ENCODE measurements at places on chromosomes 1 and 21.

DNA sequence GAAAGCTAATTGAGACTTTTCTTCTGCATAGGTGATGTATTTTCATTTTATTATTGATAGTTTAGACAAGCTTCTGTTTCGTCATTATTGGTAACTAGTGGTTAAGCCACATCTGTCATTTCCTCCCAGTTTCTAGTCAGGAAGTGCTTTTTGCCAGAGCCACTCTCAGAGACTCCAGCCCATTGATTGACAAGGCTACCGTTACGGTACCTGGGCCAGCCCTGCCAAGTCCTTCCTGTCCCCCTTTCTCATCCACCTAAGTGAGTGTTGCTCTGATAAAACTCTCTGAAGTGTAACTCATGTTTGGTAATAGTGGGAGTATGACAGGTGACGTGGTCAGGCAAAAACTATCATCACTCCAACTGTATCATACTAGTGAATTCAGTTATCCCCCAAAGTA is 29.6 kb upstream of the AGL start:
- H3K27me3 ChIP-seq, result no peaks in the 10 kb centered on the region
- no peaks in the 10 kb centered on the region for H3K4me1 ChIP-seq
- H3K4me3 ChIP-seq, result no peak overlapping the region
- no peak for DNase-seq

DNA sequence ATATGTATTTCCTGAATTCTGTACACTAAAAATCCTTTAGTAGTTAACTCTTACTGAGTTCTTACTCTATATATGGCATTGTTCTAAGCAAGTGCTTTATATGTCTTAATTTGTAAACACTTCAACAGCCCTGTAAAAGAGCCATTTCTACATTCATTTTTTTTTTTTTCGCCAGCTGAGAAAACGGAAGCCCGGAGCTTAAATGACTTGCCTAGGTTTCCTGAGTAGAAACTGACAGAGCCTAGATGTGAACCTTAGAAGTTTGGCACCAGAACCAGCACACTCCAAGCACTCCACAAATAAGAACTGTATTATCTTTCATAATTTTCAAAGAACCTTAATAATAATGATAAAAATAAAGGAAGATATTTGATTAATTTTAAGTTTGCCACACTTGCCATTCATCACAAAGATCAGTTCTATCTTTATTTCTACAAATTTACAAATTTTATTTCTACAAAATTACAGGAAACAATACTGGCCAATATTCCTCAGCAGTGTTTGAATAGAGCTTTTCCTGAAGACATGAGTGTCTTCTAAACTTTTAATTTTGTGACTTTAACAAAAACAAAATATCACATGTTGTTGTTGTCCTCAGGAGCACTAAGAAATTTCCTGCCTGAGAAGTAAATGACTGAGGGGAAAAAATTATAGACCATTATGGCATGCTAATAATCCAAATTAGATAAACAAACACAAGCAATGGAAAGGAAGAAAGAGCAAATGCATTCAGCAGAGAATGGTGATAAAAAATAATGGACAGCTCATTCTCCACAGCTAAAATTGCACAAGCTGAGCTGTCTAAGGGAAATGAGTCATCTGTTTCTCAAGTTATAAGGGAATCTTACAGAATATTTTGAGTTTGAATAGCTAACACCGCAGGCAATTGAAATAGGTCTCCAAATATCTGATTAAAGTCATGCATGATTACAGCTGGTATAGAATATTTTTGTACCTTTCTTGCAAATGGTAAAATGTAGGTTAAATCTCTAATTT is 71.2 kb downstream of the DPYD start:
- no peaks in the 10 kb centered on the region for H3K27me3 ChIP-seq
- peak overlapping the region; percentile 42 for H3K4me3 ChIP-seq
- peak overlapping the region; percentile 90 for H3K27ac ChIP-seq
- H3K4me1 ChIP-seq, result peaks cover 77% of the 10 kb centered on the region
- H3K36me3 ChIP-seq, result peaks cover 11% of the 10 kb centered on the region
- peak; percentile 86 for DNase-seq

DNA sequence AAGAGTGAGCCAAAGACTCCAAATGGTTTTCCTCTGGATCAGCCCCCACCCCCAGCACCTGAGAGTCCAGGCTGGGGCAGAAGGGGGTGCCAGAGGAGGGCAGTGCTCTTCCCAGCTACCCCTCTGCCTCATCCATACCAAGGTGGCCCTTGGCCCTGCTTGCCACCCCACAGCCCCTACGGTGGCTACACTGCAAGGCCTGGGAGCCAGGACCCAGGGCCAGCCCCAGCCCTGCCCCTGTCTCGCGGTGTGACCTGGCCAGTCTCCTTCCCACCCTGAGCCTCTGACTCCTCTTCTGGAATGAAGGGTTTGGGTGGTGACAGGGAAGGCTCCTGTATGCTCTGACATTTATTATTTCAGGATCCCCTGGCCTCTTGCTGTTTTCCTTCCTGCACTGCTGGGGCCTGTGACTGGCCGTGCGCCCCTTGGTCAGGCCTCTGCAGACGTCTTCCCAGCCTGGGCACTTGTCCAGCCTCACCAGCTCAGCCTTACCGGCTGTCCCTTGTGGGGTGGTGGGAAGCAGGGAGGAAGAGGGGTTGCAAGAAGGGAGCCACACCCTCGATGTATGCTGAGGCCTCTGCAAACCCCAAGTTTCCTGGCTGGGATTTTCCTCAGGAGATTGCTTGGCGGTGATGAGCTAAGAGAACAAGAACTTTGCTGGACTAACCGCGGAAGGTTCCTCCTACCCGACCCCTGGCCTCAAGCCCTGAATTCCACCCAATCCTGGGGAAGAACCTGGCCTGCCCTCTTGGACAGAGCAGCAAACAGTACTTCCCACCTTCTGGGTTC is 13.5 kb downstream of the ASAP3 start:
- no peaks in the 10 kb centered on the region for H3K36me3 ChIP-seq
- no peaks in the 10 kb centered on the region for H3K27me3 ChIP-seq
- no peak for DNase-seq
- H3K4me1 ChIP-seq, result no peaks in the 10 kb centered on the region
- H3K27ac ChIP-seq, result no peak overlapping the region

DNA sequence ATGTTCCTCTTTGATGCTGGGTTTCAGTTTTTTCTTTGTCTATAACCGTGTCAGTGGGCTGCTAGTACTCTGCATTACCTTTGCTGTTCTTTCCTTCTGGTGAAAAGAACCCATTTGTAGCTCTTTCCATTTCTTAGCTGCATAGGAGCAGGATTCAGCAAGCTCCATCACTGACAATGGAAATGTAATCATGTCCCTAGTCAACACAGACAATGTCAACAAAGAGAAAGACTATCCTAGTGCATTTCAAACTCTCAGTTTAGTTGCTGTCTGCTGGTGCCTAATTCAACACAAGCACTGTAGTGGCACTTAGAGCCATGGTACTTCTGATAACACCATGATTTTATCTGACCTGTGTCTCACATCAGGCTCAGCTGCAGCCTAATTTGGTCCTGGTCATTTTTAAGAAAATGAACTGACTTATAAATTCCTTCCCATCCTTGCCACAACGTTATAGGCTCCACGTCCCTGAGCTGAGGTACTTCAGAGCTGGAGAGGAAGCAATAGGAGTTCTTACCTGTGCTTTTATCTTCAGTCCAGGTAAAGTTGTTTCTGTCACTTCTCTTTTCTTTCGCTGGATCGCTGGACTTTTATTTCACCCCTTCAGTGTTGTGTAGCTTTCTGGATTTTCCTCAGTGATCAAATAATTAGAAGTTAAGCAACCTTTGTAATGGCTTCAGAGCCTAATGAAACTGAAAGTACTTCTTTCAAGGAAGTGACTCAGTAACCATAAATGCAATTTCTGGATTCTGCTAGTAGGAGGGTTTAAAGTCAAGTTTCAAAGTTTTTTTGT is at the start of gene GBP3:
GBP3 (minus strand) TSS at position 700 of the 793 bp plus-strand sequence. CDS start 2,145 bp downstream, outside the sequence.
- no peaks in the 10 kb centered on the region for H3K36me3 ChIP-seq
- peak; percentile 49 for DNase-seq
- no peaks in the 10 kb centered on the region for H3K27me3 ChIP-seq
- H3K4me3 ChIP-seq, result peak within 1 kb of the TSS; percentile 59
- H3K4me1 ChIP-seq, result peaks cover 10% of the 10 kb centered on the region

- peaks cover 24% of the 10 kb centered on the region for H3K36me3 ChIP-seq
- H3K27me3 ChIP-seq, result no peaks in the 10 kb centered on the region
- no peak overlapping the region for H3K27ac ChIP-seq
- no peak overlapping the region for H3K4me3 ChIP-seq
These were observed 3.0 kb downstream of the RWDD3 start for GRCh38 chr1:95236784-95237575.

DNA sequence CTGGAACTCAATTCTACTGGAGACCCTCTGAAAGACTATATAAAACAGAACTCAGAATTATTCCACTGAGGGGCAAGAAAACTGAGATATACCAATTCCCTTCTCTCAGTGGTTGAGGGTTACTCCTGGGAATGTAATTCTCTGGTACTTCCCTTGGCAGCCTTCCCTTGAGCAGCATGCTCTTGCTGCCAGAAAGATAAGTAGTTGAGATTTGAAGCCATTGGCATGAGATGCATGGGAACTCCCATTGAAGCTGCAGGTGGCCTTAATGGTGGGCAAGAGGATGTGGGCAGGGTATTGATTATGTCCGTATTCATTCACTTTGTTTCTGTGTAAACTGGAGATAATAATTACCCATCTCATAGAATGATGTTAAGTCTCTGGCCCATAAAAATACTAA is 28.6 kb upstream of the C1orf185 start:
- no peak overlapping the region for H3K27ac ChIP-seq
- no peak for DNase-seq
- no peak overlapping the region for H3K4me3 ChIP-seq
- no peaks in the 10 kb centered on the region for H3K27me3 ChIP-seq
- H3K4me1 ChIP-seq, result no peaks in the 10 kb centered on the region

- DNase-seq, result peak; percentile 70
- H3K27me3 ChIP-seq, result no peaks in the 10 kb centered on the region
- no peak overlapping the region for H3K4me3 ChIP-seq
- peaks cover 8% of the 10 kb centered on the region for H3K36me3 ChIP-seq
- peak overlapping the region; percentile 41 for H3K27ac ChIP-seq
- peaks cover 41% of the 10 kb centered on the region for H3K4me1 ChIP-seq
These were observed 10.7 kb downstream of the RCC1 start for GRCh38 chr1:28516518-28516956.

DNA sequence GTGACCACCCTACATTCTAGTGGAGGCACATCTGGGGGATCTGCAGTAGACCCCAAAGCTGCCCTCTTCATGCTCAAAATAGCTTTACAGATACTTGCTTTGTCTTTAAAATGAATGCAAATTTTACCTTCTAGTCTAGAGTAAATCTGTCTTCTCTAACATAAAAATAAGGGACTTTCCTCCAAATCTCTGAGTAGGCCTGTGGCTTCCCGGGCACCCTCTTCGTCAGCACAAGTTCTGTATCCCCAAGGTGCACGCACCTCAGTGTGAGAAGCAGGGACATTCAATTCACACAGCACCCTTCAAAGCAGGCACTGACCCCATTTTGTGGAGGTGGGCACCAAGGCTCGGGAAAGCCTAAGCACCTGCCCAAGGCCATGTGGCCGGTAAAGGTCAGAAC is 19.0 kb downstream of the MEF2D start:
- peaks cover 62% of the 10 kb centered on the region for H3K4me1 ChIP-seq
- H3K27ac ChIP-seq, result peak overlapping the region; percentile 90
- H3K27me3 ChIP-seq, result no peaks in the 10 kb centered on the region

GRCh38 chr1:173137107-173137706 is 69.9 kb downstream of the TNFSF4 start:
- no peak for DNase-seq
- H3K4me1 ChIP-seq, result no peaks in the 10 kb centered on the region
- H3K4me3 ChIP-seq, result no peak overlapping the region
- no peaks in the 10 kb centered on the region for H3K36me3 ChIP-seq

DNA sequence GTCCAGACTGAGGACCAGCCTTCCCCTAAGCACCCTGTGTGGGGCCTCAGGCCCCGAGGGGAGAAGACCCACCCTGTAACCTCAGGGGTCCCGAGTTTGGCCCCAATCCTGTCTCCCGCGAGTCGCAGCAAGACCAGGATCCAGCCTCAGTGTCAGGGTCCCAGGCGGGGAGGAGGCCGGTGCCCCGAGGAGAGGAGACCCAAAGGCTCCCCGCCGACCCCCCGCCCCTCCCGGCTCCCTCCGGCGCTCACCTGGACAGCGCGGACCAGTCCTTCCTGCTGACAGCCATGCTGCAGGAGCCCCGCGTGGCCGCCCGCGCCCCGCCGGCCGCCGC is at the start of gene LAD1:
LAD1 (minus strand) TSS at position 307 of the 334 bp plus-strand sequence; CDS start at position 289, 18 bp downstream.
- H3K36me3 ChIP-seq, result no peaks in the 10 kb centered on the region
- H3K4me1 ChIP-seq, result peaks cover 14% of the 10 kb centered on the region
- no peak within 1 kb of the TSS for H3K4me3 ChIP-seq
- no peaks in the 10 kb centered on the region for H3K27me3 ChIP-seq
- DNase-seq, result no peak

DNA sequence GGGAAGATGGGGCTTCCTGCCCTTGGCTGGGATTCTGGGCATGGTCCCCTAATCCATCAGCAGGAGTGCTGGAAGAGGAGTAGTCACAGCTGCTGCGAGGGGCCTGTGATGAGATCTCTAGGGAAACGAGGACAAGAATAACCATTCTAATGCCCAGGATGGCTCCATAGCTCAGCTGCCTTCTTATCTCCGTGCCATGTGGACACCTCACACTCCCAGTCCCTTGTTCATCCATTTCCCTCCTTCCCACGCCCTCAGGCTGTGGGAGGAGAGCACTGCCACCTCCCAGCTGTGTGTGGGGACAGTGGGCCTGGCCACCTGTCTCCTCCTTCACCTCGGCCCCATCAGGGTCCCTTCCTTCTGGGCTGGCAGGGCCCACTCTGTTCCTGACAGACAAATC is 16.1 kb upstream of the ETV3 start:
- no peak overlapping the region for H3K4me3 ChIP-seq
- H3K27ac ChIP-seq, result no peak overlapping the region
- H3K4me1 ChIP-seq, result no peaks in the 10 kb centered on the region

DNA sequence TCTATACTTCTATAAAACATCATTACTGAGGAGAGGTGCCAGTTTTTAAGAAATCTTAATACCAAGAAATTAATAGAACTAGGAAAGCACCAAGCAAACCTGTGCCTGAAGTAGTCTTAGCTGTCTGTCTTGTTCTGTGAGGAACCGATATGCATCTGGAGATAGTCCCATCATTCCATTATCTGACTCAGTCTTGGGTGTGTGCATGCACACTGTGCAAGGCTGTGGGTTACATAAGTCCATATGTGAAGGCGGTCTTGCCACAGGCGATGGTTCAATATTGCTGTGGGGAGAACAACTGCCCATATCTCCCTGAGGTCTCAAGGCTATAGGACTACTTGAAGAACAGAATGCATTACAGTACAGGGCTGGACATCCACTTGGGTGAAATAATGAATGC is 33.8 kb downstream of the STIL start:
- no peaks in the 10 kb centered on the region for H3K4me1 ChIP-seq
- peaks cover 63% of the 10 kb centered on the region for H3K36me3 ChIP-seq

- H3K36me3 ChIP-seq, result no peaks in the 10 kb centered on the region
- no peaks in the 10 kb centered on the region for H3K4me1 ChIP-seq
- no peak overlapping the region for H3K27ac ChIP-seq
- no peak overlapping the region for H3K4me3 ChIP-seq
These were observed 37.6 kb upstream of the PGBD5 start for GRCh38 chr1:230463760-230464159.

DNA sequence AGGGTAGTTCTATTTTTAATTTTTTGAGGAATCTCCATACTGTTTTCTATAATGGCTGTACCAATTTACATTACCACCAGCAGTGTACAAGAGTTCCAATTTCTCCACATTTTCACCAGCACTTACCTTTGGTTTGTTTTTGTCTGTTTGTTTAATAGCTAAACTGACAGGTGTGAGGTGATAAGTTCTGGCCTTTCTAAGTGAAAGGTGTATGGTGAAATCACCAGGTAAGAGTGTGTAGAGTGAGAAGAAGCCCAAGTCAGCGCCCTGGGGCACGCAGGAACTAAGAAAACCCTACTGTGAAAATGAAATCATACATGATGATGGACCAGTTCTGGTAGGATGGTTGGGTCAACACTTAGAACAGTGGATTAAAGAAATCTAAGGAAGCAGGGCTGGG is 34.5 kb downstream of the BTG3 start:
- H3K4me1 ChIP-seq, result no peaks in the 10 kb centered on the region
- H3K27me3 ChIP-seq, result no peaks in the 10 kb centered on the region
- H3K36me3 ChIP-seq, result no peaks in the 10 kb centered on the region
- no peak overlapping the region for H3K4me3 ChIP-seq
- H3K27ac ChIP-seq, result no peak overlapping the region
- no peak for DNase-seq
